ENCODE measurements at places on chromosomes 2 and 18.

DNA sequence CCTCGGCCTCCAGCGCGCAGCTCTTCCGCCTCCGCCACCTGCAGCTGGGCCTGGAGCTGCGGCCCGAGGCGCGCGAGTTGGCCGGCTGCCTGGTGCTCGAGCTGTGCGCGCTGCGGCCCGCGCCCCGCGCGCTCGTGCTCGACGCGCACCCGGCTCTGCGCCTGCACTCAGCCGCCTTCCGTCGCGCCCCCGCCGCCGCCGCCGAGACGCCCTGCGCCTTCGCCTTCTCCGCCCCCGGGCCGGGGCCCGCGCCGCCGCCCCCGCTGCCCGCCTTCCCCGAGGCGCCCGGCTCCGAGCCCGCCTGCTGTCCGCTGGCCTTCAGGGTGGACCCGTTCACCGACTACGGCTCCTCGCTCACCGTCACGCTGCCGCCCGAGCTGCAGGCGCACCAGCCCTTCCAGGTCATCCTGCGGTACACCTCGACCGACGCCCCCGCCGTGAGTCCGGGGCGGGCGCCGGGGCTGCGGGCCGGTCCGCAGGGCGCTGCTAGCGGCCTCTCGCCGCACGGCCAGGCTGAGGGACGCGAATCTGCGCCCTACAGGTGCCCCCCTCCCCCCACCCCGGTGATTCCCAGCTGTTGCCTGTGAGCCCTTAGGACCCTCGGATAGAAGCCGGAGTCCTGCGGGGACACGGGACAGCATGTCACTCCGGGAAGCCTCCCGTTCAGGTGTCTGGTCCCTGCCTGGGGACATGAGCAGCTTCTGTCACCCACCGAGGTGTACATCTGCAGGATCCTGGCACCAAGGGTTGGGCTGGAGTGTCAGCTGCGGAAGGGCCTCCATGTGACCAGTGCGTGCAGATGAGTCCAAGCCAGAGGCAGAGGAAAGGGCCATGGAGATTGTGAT, 616 bp downstream of the RNPEPL1 start:
- DNase-seq: no peak

- no peak for DNase-seq
Measured at GRCh38 chr2:239227661-239228371, 173.0 kb downstream of the HDAC4 start.

- no peak for DNase-seq
Measured at GRCh38 chr2:225662101-225662500, 262.6 kb downstream of the NYAP2 start.

GRCh38 chr2:173963323-173963816, 1.8 kb downstream of the SP3 start:
- DNase-seq: peak; percentile 43

DNA sequence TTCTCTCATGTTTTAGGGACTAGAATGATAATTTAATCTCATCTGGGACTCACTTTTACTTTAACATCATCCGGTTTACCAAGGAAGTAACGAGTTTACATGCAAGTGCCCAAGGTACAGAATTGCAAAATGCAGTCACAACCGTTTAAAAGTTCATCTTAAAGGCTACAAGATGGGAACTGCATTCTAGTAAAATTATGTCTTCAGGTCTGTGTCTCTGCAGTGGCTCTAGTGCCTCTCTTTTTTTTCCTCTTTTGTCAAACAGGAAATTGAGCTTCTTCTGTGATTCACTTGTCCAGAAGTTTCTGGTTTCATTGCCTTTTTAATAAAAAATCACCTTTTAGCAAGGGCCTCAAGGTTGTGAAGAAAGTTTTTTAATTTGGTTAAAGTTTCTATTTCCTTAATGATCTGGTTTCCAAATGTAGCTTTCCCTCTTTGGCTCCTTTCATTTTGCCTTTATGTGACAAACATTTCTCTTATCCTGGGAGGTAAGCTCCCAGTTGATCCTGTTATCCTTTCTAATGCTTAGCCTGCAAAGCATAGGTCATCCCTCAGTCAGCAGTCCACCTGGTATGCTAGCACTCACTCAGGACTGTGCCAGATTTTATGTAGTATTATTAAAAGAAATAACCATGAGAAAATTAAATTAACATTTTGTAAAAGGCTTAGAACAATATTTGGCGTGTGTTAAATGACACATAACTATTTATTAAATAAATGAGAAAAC, 2.4 kb downstream of the GLS start:
- no peak for DNase-seq

DNA sequence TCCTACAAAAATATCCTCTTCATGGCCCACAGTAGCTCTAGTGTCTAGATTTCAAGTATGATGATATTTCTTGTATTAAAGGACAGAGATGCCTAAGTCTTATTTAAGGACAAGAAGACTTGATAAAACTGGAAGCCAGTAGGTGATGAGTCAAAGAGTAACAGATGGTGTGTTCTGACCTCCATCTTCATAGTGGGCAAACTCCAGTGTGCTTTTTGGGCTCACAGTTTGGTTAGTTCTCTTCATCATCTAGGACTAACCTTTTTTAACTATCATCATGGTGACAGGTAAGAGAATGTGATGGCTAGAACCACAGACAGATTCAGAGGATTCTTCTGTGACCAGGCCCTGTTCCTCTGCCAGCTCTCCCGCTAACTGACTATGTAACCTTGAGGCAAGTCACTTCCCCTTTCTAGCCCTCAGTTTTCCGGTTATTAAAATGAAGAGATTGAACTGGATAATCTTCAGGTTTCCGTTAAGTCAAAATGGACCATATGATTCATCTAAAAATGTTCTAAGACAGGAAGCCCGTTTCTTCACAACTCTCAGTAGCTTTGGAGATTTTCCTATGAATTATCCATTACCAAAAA, 140.3 kb upstream of the RASGRP3 start:
- DNase-seq: no peak

All from amniotic stem cell (primary cell).